Activated CD4-positive, CD25-positive, alpha-beta regulatory T cell treated with anti-CD3 and anti-CD28 coated beads, Interleukin-2, amount 50 U/mL, for 24 hours (primary cell): ENCODE measurements at places on chromosomes 12 and 14.

- ATAC-seq, result no peak
Measured at GRCh38 chr14:95901054-95901453, 24.4 kb downstream of the TUNAR start.

GRCh38 chr14:92651106-92651757, 97.2 kb downstream of the LGMN start:
- peak; percentile 84 for ATAC-seq

GRCh38 chr12:118541071-118541470, 164.7 kb downstream of the SUDS3 start:
- no peak for ATAC-seq

DNA sequence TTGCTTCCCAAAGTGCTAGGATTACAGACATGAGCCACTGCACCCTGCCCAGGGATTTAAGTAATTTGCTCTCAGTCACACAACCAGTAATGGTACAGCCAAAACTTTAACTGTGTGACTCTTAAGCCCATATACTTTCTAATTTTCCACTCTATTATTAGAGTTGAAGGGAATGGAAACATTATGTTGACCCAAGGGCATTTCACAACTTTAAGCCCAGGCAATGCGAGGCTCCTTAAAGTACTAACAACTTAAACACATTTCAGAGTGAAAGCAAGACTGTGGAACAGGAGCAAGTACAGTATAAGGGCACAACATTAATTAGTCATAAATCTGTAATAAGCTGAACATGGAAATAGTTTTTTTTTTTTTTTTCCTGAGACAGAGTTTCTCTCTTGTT, 39.8 kb downstream of the BAZ1A start:
- no peak for ATAC-seq

DNA sequence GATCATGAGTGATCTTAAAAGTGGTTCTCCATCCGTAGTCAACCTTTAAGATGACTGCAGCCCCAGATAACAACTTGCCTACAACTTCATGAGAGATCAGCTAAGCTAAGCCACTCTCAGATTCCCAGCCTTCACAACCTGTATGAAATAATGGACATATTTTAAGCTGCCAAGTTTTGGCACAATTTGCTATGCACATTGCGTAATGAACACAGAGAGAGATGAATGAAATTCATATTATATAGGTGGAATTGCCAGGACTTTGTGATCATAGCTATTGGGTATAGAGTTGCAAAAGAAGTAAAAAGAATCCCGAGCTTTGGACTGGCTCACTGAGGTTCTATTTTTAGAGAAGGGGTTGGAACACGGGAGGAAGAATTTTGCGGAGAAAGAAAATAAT, 59.1 kb upstream of the EGLN3 start:
- ATAC-seq, result no peak

GRCh38 chr14:75496755-75497154, 25.5 kb upstream of the BATF start:
- ATAC-seq, result no peak

DNA sequence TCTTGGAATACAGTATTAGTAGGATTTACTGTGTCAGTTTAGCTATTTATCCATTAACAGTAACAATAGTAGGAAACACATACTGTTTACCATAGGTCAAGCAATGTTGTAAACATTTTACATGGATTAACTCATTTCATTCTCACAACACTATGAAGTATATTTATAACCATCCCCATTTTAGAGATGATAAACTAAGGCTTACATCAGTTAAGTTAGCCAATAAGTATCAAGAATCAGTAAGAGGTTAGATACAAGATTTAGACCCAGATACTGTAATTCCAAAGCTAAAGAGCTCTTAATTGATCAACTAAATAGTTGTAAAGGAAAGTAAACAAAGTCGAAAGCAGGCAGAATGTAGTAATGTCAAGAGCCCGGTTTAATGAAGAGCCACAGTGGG, 1.1 kb downstream of the SYNJ2BP start:
- no peak for ATAC-seq

- no peak for ATAC-seq
Measured at GRCh38 chr12:6631549-6631961, 4.2 kb downstream of the LPAR5 start.

DNA sequence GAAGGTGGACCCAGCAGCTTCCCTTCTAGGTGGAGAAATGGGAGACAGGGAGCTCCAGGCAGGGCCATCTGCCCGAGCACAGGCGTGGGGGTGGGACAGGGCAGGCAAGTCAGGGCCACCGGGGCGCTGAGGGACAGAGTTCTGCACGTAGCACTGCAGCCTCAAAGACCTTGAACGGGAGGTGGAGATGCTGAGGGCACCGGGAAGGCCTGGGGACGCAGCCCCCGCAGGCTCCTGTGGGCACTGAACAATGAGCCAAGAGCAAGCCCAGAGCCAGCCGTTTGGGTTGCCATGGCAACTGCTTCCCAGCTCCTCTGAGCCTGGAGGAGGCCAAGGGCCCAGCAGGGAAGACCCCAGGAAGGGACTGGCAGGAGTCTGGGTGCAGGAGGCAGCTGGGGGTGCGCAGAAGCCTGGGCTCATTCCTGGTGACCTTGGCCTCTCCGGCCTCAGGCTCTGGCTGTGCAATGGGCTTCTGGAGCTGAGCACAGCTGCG, 3.4 kb downstream of the LBHD2 start:
- no peak for ATAC-seq

- ATAC-seq, result no peak
Measured at GRCh38 chr12:62767496-62767895, 167.5 kb downstream of the PPM1H start.

DNA sequence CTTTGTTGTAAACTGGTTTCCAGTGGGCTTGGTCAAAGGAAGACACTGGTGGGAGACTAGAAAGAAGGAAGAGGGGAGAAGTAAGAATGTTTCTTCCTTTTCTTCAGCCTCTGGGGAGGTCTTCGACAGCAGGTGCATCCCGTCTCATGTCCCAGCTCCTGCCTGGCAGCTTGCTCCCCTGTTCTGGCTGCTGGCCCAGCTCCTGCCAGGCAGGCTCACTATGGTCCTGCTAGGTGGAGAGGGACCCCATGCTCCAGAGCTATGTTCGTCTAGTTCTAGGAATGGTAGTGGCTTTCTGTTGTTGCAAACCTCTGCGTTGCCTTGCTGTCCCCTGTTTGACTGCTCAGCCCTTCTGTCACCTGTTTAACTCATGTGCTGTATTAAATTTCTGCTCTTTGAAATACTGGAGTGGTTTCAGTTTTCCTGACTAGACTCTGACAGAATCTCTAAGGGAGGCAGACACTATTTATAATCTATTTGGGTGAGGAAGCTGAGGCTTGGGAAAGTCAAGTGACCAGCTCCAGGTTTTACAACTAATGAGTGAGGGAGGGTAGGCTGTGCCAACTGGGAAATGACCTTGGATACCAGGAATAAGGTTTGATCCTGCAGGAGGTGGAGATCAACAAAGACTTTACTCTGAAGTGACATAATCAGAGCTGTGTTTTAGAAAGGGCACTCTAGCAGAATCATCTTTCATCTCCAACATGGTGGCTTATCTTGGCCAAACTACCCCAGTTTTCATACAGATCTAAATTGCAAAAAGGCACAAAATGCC, 94.7 kb upstream of the DDHD1 start:
- ATAC-seq, result no peak

DNA sequence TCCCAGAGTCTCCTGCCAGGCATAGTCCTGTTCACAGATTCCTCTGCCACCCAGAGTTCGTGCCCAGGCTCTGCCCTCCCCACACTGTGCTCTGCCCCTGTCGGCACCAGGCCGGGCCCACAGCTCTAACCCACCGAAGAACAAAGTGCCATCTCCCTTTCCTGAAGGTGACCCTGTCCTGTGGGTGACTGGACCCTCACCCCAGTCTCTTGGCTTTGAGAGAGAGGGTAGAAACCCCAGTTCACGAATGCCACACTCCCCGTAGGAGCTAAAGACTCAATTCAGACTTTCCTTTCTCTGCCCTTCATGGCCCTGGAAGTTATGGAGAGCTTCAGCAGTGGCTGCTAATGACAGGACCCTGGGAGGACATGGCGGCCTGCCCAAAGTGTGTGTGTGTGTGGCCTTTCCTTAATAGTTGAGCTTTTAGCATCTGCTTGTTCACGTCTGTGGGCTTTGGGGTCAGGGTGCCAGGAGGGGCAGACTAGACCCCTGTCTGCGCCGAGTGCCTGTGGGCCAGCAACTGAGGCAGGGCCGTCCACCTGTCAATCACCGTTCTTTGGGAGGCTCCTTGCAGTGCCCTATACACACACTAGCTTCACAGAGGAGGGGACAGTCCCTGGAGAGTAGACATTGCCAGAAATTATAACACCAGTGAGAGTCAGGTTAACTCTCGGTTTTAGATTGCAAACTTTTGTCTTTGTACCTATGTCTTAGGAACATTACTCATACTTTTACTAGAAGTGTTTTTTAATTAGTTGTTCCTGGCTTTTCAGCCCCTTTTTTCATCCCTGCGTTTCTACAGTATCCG, 84.6 kb upstream of the DYNC1H1 start:
- ATAC-seq, result peak; percentile 33

- no peak for ATAC-seq
Measured at GRCh38 chr12:31597066-31597465, 6.1 kb upstream of the DENND5B start.

- no peak for ATAC-seq
Measured at GRCh38 chr12:124630791-124631313, 63.4 kb upstream of the NCOR2 start.

- ATAC-seq, result peak; percentile 77
Measured at GRCh38 chr14:68282479-68283377, 463.1 kb downstream of the RAD51B start.

DNA sequence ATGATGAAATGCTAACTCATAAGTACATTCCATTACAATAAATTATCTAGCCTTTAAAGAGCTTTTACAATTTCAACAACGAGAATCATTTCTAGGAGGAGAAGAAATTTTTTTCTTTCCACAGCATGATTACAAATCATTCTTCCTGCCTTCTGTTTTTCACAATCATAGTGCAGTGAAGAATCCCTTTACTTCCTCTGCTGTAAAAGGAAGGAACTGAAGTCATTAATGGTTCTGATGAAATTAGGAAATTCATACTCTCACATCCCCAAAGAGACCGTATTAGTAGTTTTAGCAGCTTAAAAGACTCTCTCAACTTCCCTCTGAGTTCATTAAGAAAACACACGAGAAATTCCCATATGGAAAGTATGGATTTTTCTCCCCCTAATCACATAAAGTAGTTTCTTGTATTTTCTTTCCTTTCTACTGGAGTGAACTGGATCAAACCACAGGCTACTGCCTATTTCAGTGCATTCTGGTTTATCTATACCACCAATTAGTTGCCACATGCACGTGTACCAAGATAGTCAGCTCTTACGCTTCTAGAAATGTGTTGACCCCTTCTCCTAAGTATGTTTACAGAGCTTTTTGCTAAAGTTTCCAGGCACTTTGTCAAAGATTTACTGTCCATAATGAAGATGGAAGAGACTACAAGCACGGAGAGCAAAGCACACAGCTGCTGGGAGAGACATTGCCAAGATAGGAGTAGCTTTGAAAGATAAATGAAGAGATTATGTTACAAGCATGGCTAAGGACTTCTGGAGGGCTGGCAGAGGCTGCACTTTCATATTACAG, 58.9 kb upstream of the KITLG start:
- ATAC-seq, result no peak

DNA sequence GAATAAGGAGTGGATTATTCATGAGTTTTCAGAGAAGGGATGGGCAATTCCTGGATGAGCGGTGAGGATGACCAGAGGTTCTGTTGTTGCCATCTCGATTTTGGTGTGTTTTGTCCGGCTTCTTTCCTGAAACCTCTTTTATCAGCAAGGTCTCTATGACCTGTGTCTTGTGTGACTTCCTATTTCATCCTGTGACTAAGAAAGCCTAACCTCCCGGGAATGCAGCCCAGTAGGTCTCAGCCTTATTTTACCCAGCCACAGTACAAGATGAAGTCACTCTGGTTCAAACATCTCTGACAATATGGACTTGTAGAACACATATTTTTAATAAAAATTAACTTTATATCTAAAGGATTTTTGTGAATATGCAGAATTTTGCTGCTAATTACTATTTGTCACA, 716.4 kb downstream of the FSCB start:
- no peak for ATAC-seq

- ATAC-seq, result no peak
Measured at GRCh38 chr12:42698213-42698612, 108.7 kb upstream of the PRICKLE1 start.

GRCh38 chr12:41979574-41979973, 165.1 kb downstream of the GXYLT1 start:
- ATAC-seq, result no peak

DNA sequence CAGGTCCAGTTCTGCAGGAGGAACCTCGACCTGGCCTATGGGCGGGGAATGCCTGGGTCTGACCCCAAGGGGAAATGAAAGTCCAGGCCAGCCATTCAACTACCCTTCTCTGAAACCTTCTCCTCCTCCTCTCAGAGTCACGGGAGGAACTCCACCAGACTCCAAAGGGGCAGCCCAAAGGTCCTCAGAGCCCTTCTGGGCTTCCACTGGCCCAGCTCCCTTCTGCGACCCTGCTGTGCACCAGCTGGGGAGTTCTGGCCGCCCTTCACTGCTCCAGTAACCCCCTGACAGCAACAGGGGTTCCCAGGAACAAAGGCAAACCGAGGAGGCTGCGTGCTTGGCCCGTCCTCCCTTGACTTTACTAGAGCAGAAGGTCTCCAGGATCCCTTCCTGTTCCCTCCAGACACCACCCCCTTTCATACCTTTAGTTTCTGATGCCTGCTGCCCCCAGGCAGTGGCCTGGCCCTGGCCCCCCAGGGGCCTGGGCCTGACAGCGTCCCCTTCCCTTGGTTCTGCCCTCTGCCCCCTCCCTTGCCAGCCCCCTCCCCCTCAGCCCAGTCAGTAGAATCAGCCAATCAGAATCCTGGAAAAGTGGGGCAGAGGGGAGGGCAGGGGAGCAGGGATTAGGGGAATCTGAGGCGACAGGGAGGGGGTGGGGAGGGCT, 850 bp upstream of the ZNF385A start:
- no peak for ATAC-seq

GRCh38 chr14:74663884-74664283, 49.0 kb downstream of the AREL1 start:
- ATAC-seq, result no peak
